ENCODE measurements at places on chromosomes 2 and 18.

DNA sequence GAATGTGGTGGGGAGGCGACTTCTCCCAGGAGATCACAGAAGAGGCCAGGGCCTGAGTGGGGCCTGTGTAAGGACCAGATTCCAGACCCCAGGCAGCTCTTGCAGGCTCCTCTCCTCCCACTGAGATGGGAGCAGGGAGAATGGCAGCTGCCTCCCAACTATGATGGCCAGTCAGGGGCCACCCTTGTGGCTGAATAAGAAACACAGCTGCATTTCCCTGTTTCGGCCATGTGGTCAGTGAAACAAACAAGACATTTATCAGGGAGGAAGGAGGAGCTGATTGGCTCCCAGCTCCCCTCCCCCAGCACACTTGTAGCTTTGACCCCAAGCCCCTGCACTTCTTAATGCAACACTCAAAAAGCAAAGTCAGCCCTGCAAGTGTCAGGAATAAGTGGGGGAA lies 143.5 kb downstream of the CELF4 start:
- H3K4me3 ChIP-seq, result no peak overlapping the region
- H3K36me3 ChIP-seq, result no peaks in the 10 kb centered on the region
- H3K27ac ChIP-seq, result no peak overlapping the region
- DNase-seq, result no peak

GRCh38 chr2:222751238-222751637 lies 79.8 kb downstream of the MOGAT1 start:
- no peak for DNase-seq
- peaks cover 3% of the 10 kb centered on the region for H3K4me1 ChIP-seq
- H3K4me3 ChIP-seq, result no peak overlapping the region
- no peak overlapping the region for H3K27ac ChIP-seq
- H3K27me3 ChIP-seq, result no peaks in the 10 kb centered on the region
- no peaks in the 10 kb centered on the region for H3K36me3 ChIP-seq

DNA sequence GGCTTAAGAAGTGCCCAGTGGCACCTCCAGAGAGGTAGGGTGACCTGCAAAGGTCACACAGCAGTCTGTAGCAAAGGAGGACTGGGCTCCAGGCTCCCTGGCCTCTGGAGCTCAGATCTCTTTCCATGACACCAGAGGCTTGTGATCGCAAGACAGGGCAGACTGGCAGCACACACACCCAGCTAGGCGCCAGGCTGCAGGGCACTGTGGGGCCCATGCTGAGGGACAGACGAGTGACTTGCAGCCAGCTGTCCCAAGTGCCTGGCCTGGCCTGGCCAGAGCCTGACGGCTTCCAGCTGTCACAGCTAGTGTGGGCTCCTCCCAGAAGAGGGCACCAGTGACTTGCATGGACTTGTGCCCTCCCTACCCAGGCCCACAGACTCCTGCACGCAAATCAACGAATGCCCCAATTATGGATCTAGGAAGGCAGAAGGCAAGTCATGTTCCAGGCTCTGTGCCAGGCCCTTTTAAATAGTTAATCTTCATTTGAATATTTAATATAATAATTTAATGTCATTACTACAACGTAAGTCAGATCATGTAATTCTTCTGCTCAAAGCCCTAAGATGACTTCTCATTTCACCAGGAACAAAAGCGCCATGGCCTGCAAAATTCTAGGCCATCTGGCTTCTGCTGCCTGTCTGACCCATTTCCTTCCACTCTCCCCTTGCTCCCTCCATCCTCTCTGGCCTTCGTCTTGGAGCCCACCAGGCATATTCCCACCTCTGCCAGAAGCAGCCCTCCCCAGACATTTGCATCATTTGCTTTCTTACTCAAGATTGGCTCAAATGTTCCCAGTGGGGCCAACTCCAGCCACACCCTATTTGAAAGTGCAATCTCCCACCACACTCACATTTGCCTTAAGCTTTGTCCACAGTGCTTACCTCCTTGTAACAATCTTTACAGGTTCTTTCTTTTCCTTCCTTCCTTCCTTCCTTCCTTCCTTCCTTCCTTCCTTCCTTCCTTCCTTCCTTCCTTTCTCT lies 3.7 kb upstream of the SPEG start:
- no peaks in the 10 kb centered on the region for H3K36me3 ChIP-seq
- peaks cover 25% of the 10 kb centered on the region for H3K27me3 ChIP-seq
- H3K4me1 ChIP-seq, result peaks cover 2% of the 10 kb centered on the region
- DNase-seq, result no peak
- no peak overlapping the region for H3K4me3 ChIP-seq

GRCh38 chr2:68714866-68715265 lies 19.7 kb upstream of the ARHGAP25 start:
- no peaks in the 10 kb centered on the region for H3K27me3 ChIP-seq
- no peak overlapping the region for H3K4me3 ChIP-seq

DNA sequence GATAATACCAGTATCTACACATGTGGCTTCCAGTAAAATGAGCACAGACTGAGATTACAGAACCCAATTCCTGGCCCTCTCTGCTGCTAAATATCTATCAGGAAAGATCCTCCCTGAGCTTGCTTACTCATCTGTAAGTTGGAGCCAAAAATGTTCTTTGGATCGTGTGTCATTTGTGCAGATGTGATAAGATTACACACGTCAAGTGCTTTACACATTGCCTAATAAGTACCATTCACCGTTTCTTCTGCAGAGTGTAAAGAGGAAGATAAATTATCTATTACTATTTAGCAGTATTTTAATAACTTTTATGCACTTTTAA lies 23.2 kb upstream of the SLC20A1 start:
- H3K4me1 ChIP-seq, result peaks cover 4% of the 10 kb centered on the region
- H3K27me3 ChIP-seq, result no peaks in the 10 kb centered on the region
- no peak overlapping the region for H3K27ac ChIP-seq
- no peak overlapping the region for H3K4me3 ChIP-seq
- no peaks in the 10 kb centered on the region for H3K36me3 ChIP-seq

Measured in naive thymus-derived CD8-positive, alpha-beta T cell (primary cell).